H1 (cell line): ENCODE measurements at places on chromosomes 16 and 17. TPM values are rescaled to one million over a fixed set of nuclear protein-coding genes. Genes with fewer than 3 reads are reported as not detected.

DNA sequence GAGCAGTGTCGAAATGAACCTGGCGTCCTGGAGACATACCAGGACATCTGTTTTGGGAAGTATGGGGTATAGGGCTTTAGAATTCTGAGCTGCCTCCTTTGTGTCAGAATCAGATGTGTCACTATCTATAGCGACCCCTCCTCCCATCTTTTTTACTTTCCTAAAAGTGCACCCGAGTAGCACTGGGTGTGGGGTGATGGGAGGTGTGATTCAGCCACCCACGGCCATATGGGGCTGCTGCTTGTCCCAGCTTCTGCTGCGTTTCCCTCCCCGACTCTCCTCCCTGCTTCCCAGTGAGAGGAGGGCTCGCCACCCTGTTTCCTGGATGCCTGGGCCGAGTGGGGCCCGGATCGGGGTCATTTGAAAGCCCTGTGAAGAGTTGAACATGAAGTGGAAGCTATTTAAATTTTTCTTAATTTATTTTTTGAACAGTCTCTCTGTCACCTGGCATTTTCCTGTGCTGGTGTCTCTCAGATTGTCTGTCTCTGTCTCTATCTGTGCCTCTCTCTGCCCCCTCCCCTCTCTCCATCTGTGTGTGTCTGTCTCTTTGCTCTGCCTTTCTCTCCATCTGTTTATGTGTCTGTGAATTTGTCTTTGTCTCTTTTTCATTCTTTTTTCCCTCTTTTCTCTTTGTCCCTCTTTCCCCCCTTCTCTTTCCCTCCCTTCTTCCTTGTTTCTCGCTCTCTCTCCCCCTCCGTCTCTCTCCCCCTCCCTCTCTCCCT lies 638.8 kb upstream of the EEF2KMT start:
- DNase-seq, result no peak

DNA sequence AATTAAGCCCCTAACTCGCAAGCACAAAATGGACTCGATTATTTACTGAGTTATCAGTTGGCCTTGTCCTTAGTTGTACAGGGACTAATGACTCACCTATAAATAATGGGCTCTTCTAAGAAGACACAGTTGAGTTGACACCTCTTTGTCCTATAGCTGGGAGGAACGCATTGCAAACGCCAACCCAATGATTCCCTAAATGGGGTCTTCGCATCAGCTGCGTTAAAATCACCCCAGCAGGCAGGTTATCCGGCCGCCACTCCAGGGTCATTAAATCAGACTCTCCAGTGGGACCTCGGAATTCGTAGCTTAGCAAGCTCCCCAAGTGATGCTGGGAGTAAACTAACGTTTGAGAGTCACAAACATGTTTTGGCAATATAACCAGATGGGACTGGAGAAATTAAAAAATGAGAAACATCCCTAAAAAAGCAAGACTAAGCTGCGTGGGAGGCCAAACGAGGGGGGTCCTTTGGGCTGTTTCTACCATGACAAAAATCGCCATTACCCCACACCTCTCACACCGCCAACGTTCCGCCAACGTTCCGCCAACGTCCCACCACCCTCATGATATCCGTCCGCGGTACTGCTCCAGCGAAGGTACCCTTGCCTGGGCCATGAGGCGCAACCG lies 932 bp upstream of the NFE2L1 start:
- no peak for DNase-seq

The TP53TG3C gene
- not detected in 2 replicates for total RNA-seq

GRCh38 chr16:84879569-84880487 lies 60.0 kb downstream of the CRISPLD2 start:
- no peak for DNase-seq

The KRTAP4-5 gene
- total RNA-seq, result not detected in 2 replicates

GRCh38 chr17:73419881-73420280 lies 108.1 kb upstream of the CDC42EP4 start:
- no peak for DNase-seq

- DNase-seq, result peak; percentile 73
These were observed 15.3 kb upstream of the NPTX1 start for GRCh38 chr17:80491478-80492342.
